ENCODE measurements at places on chromosomes 12 and 14.

DNA sequence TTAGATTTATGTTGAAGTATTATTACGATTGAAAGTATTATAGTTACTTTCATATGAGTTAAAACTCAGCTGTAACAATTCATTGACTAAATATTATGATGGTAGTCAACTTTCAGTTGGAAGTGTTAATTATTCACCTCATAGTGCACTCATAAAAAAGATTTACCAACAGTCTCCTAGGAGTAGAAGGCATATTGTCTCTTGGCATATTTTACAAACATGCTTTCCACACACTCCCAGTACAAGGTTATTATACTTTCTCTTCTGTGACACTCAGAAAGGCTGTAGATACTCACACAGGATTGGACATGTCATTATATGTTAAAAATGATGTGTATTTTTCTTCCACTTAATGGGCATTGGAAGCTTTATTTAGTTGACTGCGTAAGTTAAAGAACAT is 147.1 kb downstream of the NPAS3 start:
- no peak for DNase-seq

GRCh38 chr12:56243731-56244181 is 13.9 kb downstream of the SLC39A5 start:
- DNase-seq = no peak

GRCh38 chr12:49673446-49674317 is 33.5 kb downstream of the FMNL3 start:
- peak; percentile 41 for DNase-seq

- DNase-seq = no peak
Measured at GRCh38 chr14:38611928-38612327, 356.0 kb upstream of the CLEC14A start.

- no peak for DNase-seq
Measured at GRCh38 chr14:28607661-28608060, 158.9 kb upstream of the FOXG1 start.

- DNase-seq = no peak
Measured at GRCh38 chr12:111981987-111982386, 31.0 kb downstream of the TMEM116 start.

- no peak for DNase-seq
Measured at GRCh38 chr12:54504550-54504949, 7.0 kb downstream of the NCKAP1L start.

GRCh38 chr12:12072064-12072760 is 1.5 kb downstream of the BCL2L14 start:
- DNase-seq = no peak

DNA sequence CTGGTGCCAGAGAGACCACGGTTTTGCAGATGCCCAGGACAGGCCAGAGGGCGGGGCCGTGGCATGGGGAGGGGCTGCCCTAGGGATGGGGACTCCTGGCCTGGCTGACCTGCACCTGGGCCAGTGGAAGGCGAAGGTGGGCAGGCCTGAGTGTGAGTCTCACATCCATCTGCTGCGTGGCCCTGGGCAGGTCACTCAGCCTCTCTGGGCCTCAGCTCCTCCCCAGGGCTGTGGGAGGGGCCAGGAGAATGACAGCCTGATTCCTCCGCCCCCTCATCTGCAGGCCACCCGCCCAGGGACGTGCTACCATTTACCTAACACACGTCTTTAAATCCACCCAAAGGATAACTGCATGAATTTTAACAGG is 90.9 kb downstream of the GALNT9 start:
- no peak for DNase-seq

GRCh38 chr12:116563262-116563661 is 4.1 kb downstream of the MAP1LC3B2 start:
- no peak for DNase-seq

GRCh38 chr14:79831195-79831892 is 380.0 kb downstream of the DIO2 start:
- no peak for DNase-seq

GRCh38 chr14:88562532-88562830 is 356 bp upstream of the ZC3H14 start:
- no peak for DNase-seq

DNA sequence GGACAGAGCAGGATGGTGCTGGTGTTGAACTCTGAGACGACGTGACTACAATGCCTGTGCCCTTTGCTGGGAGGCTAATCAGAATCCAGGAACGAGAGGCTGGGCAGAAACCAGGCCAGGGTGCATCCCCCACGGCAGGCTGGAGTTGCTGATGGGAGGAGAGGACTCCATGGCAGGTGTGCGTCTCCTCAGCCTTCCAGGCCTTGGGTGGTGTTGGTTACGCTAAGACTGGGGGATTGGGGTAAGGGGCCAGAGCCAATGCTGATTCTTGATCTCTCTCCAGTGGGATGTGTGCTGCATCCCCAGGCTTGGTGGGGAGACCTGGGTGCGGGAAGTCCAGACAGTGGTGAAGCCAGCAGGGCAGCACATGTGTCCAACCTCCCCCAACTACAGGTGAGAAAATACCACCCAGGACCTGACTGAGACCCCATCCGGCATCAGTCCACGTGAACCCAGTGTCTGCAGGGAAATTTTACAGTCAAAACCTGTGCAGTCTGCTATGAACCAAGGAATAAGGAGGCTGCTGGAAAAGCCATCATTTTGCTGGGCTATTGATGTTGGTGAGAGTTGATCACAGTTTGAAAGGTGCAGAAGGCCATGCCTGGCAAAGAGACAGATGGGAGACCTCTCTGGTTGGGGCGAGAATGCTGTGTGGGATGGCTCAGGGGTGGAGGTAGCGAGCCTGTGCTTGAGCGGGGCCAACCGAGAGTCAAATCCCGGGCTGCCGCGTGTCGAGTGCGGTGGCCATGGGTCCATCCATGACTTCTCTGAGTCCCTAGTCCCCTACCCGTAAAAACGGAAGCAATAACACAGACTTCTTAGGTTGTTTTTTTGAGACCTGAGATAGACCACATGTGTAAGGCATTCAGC is 89.8 kb downstream of the NTF3 start:
- no peak for DNase-seq

GRCh38 chr14:65465584-65465983 is 53.1 kb downstream of the FUT8 start:
- DNase-seq = peak; percentile 67

- DNase-seq = no peak
Measured at GRCh38 chr12:108835860-108836634, 21.3 kb downstream of the SSH1 start.

- no peak for DNase-seq
Measured at GRCh38 chr12:1662761-1663439, 28.0 kb upstream of the ADIPOR2 start.

DNA sequence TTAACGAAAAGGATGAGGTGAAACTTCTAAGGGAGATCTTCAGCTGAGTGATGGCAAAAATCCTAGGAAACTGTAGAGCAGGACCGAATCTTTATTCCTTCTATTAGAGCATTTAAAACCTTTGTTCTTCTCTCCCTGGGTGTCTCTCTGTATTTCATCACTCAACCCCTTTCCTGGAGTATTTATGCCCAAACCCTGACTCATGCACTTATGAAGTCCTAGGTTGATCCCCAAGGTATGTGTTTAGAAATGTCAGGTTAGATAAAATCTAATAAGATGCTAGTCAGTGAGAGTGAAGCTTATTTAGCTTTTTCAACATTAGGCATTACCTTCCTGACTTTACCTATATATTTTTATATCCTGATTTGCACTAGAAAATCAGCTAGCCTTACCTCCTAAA is 239.8 kb upstream of the NPAS3 start:
- no peak for DNase-seq

GRCh38 chr12:57628280-57629191 is 4.5 kb downstream of the B4GALNT1 start:
- DNase-seq = no peak

DNA sequence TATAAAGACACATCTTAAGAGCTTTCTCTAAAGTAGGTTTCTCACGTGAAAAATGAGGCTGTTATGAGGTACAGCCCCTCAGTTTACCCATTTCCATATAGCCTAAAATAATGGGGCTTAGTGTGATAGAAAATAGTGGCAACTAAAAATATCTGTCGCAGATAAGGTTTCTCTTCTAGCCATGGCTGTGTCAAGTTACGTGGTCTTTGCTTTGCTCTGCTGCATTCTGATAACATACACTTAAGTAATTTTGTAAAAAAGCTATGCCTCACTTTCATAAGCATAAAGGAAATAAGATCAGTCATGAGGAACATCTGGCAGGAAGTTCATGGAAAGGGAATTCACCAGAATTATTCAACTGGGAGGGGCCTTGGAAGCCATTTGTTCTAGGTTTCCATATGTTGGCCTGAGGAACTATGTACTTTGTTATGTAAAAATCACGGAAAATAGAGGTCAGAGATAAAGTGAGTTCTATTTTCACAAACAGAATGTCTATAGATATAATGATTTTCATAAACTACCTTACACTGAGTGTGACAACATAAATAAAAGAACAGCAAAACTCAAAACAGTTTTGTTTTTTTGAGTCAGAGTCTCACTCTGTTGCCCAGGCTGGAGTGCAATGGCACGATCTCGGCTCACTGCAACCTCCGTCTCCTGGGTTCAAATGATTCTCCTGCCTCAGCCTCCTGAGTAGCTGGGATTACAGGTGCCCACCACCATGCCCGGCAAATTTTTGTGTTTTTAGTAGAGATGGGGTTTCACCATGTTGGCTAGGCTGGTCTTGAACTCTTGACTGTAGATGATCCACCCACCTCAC is 195.6 kb upstream of the KRR1 start:
- DNase-seq = no peak
